ENCODE measurements at places on chromosomes 7 and 10.

- no peak for DNase-seq
Measured at GRCh38 chr7:50775231-50775630, 7.5 kb downstream of the GRB10 start.

- no peak for DNase-seq
Measured at GRCh38 chr10:43778571-43778970, 129.9 kb upstream of the ZNF32 start.

DNA sequence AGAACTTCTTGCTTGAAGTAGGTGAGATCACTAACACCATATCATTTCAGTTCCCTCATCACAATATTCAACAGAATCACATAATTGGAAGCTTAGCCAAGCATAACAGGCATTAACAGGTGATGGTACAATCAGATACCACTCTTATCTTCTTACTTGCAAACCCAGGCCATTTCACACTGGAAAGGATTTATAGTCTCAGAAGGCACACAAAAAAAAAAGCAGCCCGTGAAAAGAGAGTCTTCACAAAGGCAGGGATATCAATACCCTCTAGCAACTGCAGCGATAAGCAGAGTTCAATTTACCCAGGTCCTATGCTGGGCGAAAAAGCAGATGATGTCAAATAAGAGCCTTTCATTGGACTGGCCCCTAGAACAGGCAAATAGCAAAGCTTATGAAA lies 1082.4 kb downstream of the XPNPEP1 start:
- no peak for DNase-seq

- no peak for DNase-seq
Measured at GRCh38 chr7:28125431-28126409, 54.9 kb downstream of the JAZF1 start.

DNA sequence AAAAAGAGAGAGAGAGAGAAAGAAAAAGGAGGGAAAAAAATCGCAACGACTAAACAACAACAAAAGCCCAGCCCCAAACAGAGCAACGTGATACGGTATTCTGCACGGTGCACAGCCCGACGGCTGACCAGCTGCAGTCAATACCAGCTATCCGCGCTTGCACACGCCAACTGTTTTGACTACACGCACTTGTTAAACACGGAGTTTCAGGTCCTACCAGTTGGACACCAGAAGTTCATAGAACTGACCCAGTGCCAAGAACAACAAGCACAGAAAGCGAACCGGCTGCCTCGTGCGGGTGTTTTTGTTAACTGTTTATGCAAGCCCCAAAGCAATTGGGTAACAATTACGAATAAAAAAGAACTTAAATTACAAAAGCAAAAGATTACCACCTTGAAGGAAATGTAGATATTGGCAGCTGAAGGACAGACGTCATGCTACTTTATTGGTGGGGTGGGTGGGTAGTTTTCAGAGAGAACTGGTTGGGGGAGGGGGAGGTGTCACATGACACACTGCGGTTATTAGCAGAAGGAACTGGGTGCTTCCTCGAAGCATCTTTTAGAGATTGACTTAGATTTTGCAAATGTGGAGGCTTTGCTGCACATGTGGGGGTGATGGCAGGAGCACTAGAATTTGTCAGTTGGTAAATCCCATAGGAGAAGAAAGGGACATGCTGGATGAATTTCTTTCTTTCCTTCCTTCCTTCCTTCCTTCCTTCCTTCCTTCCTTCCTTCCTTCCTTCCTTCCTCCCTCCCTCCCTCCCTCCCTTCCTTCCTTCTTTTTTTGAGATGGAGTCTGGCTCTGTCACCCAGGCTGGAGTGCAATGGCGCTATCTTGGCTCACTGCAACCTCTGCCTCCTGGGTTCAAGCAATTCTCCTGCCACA lies 110.6 kb upstream of the EFCAB10 start:
- peak; percentile 30 for DNase-seq

- no peak for DNase-seq
Measured at GRCh38 chr7:71208881-71209280, 76.9 kb downstream of the GALNT17 start.

DNA sequence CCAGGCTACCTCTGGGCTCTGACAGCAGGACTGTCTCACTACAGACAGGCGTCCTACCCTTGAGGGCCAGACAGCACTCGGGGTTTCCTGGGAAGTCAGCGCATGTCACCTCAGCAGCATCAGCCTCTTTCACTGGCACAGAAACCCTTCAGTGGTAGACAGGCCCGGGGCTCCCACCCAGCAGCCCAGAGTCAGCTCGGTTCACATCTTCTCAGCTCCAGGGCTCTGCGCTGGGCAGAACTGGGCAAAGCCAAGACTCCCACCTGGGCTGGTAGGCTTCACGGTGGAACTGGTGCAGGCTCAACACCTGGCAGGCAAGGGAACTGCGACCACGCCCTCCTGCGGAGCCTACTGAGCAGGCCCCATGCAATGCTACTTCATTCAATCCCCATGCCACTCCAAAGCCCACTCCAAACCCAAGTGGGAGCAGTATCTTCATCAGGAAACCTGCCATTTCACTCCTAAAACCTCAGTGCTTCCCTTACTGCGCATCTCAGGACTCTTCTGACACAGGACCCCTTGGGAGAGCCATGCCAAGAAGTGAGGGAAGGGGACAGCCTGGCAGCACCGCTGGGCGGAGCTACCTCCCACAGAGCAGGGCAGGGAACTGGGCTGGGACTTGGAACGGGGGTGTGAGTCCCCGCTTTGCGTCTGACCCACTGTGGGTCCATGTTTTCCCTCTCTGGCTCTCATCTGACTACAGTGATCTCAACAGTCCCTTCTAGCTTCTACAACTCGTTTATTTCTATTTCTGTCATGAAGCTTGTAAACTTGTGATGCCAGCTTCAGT lies 60.4 kb downstream of the SCRN1 start:
- no peak for DNase-seq

DNA sequence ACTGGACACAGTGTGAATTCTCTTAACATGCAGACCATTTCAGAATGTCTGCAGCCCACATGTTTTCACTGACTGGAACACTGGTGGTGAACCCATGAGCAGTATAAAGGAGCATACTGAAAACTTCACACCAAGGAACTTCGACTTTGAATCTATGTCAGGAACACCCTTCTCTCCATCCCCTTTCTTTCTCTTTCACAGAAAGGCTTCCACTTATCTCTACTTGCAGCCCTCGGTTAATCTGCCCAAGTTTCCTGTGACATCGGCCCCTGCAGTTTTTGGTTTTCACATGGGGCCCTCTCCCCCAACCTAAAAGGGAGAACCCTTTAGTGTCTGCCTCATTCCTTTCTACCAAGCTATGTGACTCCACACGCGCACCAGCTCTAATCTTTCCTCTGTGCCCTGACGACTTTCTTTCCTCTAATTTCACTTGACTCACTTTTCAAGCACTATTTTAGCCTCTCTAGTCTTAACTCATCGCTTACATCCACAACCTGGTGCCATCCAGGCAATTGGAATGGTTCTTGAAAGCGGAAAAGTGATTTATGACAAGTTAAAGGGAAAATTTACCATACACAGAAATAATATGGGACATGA lies 70.1 kb downstream of the RELN start:
- DNase-seq = no peak

DNA sequence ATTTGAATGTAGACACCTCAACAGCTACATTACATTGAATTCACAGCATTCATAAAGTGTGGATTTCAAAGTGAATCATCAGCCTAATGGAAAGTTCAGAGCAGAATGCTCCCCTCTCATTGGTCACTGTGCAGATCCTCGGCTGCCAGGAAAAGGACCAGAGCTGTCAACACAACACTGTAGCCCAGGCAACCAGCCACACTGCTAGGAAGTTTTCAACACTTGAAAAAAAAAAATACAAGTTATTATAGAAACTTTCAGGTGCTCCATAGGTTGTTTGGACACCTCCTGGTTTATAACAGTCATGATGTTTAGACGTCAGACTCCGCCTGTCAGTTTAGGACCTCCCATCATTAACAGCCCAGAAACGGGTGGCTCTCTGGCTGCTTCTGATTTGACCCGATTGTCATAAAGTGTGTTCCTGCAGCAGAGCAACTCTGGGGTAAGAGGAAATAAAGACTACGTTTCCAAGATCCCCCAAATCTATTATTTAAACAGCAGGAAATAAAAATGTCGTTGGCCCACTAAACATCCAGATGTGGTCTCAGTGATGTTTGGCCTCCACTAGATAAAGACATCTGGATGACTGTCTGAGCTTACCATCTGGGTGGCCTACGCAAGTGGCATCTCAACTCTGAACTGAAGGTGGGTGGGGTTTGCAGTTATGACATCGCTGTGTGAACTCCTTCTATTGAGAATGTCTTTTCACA lies 117.4 kb downstream of the CABCOCO1 start:
- no peak for DNase-seq

- no peak for DNase-seq
Measured at GRCh38 chr7:31236868-31237267, 103.7 kb downstream of the NEUROD6 start.

DNA sequence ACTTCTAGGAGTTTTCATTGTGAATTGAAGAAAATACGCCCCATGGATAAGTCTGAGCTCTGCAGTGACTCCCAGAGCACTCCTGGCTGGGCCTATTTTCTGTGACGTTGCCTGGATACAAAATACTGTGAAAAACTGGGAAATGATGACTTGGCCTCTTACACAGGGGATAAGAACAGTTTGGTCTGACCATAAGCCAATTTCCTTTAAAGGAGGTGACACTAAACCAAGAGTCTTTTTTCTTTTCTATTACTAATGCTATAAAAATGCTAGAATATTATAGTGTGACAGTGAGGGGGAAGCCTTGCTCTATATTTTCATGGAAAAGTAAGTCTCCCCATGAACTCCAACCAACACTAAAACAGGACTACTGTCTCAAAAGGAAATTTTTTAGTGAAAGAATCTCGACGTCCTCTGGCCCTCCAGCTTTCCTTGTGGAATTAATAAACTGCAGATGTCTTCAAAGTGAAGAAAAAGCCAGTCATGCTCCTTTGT lies 45.5 kb downstream of the MYOF start:
- no peak for DNase-seq

DNA sequence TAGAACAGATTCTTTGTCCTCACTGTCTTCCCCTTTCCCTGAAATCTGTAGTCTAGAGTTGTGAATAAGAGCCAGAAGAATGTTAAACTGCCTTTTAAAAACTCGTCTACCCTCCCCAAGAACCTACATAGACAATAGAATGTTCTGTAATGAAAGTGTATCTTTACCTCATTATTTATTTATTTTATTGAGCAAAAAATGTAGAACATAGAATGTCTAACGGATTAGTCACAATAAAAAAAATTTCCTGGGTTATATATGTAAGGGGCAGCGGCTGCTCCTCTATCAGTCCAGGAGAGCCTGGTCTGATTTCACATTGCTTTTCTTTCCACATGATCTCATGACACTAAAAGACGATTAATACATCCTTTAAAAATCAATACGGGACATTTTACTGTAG lies 135.7 kb downstream of the SDK1 start:
- DNase-seq = no peak

GRCh38 chr10:58397830-58398229 lies 12.6 kb downstream of the TFAM start:
- DNase-seq = no peak

DNA sequence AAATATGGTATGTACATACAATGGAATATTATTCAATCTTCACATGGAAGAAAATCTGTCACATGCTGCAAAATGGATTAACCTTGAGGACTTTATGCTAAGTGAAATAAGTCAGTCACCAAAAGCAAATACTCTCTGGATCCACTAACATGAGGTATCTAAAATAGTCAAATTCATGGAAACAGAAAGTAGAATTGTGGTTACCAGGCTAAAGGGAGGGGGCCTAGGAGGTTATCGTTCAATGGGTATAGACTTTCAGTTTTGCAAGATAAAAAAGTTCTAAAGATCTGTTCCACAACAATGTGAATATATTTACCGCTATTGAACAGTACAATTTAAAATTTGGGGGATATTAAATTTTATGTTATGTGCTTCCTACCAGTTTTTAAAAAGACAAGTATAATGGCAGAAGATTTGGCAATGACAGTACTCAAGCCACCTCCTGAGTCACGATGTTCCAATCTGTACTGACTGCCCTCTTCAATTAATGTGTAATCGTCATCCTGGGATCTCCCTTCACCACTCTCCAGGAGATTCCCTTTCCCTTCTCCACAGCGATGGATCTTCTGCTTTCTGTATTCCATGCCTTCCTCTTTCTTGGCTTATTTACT lies 32.3 kb upstream of the IL6 start:
- DNase-seq = no peak

GRCh38 chr10:128852902-128853301 lies 614.1 kb upstream of the MGMT start:
- no peak for DNase-seq

DNA sequence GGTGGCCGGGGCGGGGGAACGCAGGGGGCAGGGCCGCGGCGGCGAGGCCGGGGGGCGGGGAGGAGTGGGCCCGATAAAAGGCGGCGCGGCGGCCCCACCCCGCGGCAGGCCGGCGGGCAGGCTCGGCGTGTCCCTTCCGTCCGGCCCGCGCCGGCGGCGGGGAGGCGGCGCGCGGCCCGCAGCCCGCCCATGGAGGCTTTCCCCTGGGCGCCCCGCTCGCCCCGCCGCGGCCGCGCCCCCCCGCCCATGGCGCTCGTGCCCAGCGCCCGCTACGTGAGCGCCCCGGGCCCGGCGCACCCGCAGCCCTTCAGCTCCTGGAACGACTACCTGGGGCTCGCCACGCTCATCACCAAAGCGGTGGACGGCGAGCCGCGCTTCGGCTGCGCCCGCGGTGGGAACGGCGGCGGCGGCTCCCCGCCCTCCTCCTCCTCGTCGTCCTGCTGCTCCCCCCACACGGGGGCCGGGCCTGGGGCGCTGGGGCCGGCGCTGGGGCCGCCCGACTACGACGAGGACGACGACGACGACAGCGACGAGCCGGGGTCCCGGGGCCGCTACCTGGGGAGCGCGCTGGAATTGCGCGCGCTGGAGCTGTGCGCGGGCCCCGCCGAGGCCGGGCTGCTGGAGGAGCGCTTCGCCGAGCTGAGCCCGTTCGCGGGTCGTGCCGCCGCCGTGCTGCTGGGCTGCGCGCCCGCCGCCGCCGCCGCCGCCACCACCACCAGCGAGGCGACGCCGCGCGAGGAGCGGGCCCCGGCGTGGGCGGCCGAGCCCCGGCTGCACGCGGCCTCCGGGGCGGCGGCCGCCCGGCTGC lies at the start of gene NANOS1:
NANOS1 (plus strand) TSS at position 102 of the 808 bp plus-strand sequence; CDS start at position 190, 88 bp downstream.
- DNase-seq = no peak

GRCh38 chr10:33274096-33274785 lies 60.2 kb downstream of the NRP1 start:
- DNase-seq = no peak

All from stimulated activated CD4-positive, alpha-beta T cell treated with anti-CD3 and anti-CD28 coated beads, Interleukin-1b, Interleukin-23, amount 100 ng/mL, for 1 hour (primary cell).